RWPE2 (cell line): ENCODE measurements at places on chromosomes 2 and 18.
A peak's percentile ranks its signal among the peaks of the same experiment; 100 is the strongest.

DNA sequence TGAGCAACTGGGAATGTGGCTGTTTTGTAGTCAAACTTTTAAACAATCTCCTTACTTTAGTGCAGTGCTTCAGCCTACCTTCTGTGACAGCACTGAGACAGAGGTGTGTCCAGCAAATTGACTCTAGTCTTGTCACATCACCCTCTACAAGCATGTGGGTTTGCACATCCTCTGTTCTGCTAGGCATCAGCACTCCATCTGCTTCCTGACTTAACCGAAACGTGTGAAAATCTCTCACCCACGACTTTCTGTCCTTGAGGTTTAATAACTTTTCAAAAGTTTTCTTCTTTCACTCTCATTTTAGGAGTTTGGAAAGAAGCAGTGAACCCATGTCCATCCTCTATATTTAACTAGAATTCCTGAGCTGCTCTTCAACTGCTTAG, 42.6 kb downstream of the TTR start:
- no peaks in the 10 kb centered on the region for H3K27me3 ChIP-seq
- H3K4me3 ChIP-seq = no peak overlapping the region
- H3K36me3 ChIP-seq = peaks cover 4% of the 10 kb centered on the region
- H3K4me1 ChIP-seq = no peaks in the 10 kb centered on the region

DNA sequence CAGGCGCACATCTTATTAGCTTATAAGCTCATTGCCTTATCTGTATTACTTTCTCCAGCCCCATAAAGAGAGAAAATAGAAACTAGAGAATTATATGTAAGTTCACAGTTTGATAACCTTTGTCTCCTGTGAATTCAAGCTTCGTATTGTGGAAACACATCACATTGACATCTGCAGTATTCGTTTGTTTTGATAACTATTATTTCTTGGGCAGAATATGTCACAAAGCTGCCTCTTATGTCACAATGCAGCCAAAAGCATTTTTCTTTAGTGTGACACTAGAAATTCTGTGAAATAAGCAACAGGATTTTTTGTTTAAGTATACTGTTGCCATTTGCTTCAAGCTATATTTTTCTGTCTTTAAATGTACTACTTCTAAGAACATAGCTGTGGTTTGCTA, 221.5 kb downstream of the DOK6 start:
- no peak for DNase-seq
- no peaks in the 10 kb centered on the region for H3K27me3 ChIP-seq
- no peak overlapping the region for H3K4me3 ChIP-seq

GRCh38 chr2:9736021-9736420, 105.2 kb upstream of the YWHAQ start:
- no peaks in the 10 kb centered on the region for H3K27me3 ChIP-seq
- DNase-seq = no peak
- H3K4me3 ChIP-seq = no peak overlapping the region
- H3K36me3 ChIP-seq = no peaks in the 10 kb centered on the region

DNA sequence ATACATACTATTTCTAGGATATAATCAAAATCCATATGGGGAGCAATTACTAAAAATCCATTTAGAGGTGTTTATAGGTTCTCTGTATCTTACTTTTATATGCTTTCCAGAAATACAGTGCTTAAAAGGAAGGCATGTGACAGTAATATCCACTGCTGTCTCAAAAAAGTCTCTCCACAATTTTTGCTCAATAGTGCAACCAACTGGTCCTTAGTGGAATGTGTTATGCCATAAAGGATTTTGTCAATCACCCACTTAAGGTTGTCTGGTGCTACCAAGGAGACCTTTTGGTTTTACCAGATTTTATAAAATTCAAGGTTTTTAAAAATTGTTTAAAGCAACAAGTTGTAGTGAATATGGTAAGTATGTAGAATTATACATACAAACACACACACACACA, 328.5 kb upstream of the DSEL start:
- H3K4me1 ChIP-seq = no peaks in the 10 kb centered on the region
- no peak for DNase-seq
- no peak overlapping the region for H3K4me3 ChIP-seq
- no peak overlapping the region for H3K27ac ChIP-seq

DNA sequence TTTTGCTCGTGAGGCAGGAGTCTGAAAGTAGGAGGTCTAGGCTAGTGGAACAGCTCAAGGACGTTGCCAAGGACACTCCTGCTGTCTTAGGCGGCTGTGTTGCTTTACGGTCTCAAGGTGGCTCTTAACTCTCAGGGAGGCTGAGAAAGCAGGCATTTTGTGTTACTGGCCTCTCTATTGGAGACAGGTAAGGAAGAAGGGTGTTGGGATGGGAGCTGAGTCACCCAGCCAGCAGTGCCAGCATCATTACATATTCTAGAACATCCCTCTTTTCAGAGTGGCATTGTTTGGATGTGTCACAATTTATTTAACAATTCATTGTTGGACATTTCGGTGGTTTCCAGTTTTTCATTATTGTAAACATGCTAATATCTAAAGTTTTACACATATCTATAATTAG, 30.8 kb upstream of the TMEM214 start:
- H3K36me3 ChIP-seq = no peaks in the 10 kb centered on the region
- H3K27ac ChIP-seq = no peak overlapping the region
- no peak for DNase-seq
- no peak overlapping the region for H3K4me3 ChIP-seq
- no peaks in the 10 kb centered on the region for H3K27me3 ChIP-seq
- no peaks in the 10 kb centered on the region for H3K4me1 ChIP-seq

DNA sequence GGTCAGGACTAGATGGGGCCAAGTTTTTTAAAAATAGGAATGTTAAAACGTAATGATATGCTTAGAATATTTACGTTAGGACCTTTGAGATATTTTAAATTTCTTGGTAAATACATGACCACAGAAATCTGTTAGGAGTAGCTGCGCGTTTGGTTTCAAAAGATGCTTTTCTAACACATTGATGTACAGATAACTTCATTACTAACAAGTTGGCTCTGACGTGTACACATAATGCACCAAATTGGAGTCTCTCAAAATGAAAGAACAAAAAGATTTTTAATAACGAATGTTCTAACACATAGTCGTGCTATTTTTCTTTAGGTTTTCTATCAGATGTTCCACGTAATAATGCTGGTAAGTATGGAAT, 608 bp downstream of the PHOSPHO2 start:
- peaks cover 30% of the 10 kb centered on the region for H3K36me3 ChIP-seq
- peak overlapping the region; percentile 20 for H3K27ac ChIP-seq
- H3K4me3 ChIP-seq = peak overlapping the region; percentile 73

GRCh38 chr2:189639007-189639609, 22.2 kb upstream of the ASNSD1 start:
- H3K36me3 ChIP-seq = no peaks in the 10 kb centered on the region
- H3K27ac ChIP-seq = no peak overlapping the region
- no peaks in the 10 kb centered on the region for H3K27me3 ChIP-seq

- H3K4me1 ChIP-seq = no peaks in the 10 kb centered on the region
- H3K4me3 ChIP-seq = no peak overlapping the region
- H3K27me3 ChIP-seq = no peaks in the 10 kb centered on the region
- no peak overlapping the region for H3K27ac ChIP-seq
- H3K36me3 ChIP-seq = no peaks in the 10 kb centered on the region
- no peak for DNase-seq
Measured at GRCh38 chr2:237310515-237311114, 103.3 kb downstream of the COL6A3 start.

- no peak overlapping the region for H3K4me3 ChIP-seq
- H3K36me3 ChIP-seq = no peaks in the 10 kb centered on the region
Measured at GRCh38 chr2:7557376-7557775, 640.2 kb downstream of the RNF144A start.

- H3K4me3 ChIP-seq = no peak overlapping the region
- H3K27ac ChIP-seq = no peak overlapping the region
- peaks cover 30% of the 10 kb centered on the region for H3K27me3 ChIP-seq
- no peaks in the 10 kb centered on the region for H3K4me1 ChIP-seq
- H3K36me3 ChIP-seq = no peaks in the 10 kb centered on the region
- no peak for DNase-seq
Measured at GRCh38 chr2:11017921-11018320, 106.2 kb downstream of the KCNF1 start.

- no peak overlapping the region for H3K27ac ChIP-seq
- peaks cover 63% of the 10 kb centered on the region for H3K27me3 ChIP-seq
- no peak for DNase-seq
- no peaks in the 10 kb centered on the region for H3K36me3 ChIP-seq
- no peaks in the 10 kb centered on the region for H3K4me1 ChIP-seq
Measured at GRCh38 chr2:239682518-239682917, 281.7 kb upstream of the HDAC4 start.

- H3K27ac ChIP-seq = no peak overlapping the region
- DNase-seq = no peak
- H3K36me3 ChIP-seq = no peaks in the 10 kb centered on the region
- H3K4me1 ChIP-seq = no peaks in the 10 kb centered on the region
- H3K27me3 ChIP-seq = no peaks in the 10 kb centered on the region
Measured at GRCh38 chr18:40415821-40416220, 1539.2 kb upstream of the PIK3C3 start.

- H3K36me3 ChIP-seq = 0 out of 2 replicates have a peak, but pooled peaks cover 2% of the 10 kb centered on the region
- H3K27ac ChIP-seq = no peak overlapping the region
- DNase-seq = no peak
- H3K4me3 ChIP-seq = no peak overlapping the region
- no peaks in the 10 kb centered on the region for H3K27me3 ChIP-seq
Measured at GRCh38 chr2:159084384-159085370, 116.2 kb downstream of the TANC1 start.

DNA sequence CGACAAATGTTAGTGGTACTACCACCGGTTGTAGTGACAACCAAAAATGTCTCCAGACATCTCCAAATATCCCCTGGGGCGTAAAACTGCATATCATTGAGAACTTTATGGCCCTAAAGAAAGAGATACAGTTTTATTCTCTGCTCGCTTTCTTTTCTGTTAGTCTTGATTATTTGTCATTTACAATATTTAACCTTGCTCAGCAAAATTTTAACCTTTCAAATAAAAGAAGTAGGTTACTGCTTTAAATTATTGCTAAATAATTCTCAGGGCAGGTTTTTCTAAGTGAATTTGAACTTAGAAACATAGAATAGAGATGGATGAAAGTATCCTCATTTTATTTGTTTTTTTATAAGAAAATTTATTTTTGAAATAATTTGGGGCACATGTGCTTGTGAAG, 67.9 kb downstream of the BMPR2 start:
- H3K27ac ChIP-seq = no peak overlapping the region
- DNase-seq = no peak
- H3K36me3 ChIP-seq = no peaks in the 10 kb centered on the region
- H3K4me3 ChIP-seq = no peak overlapping the region
- H3K27me3 ChIP-seq = no peaks in the 10 kb centered on the region

GRCh38 chr2:15861172-15861822, 79.1 kb upstream of the MYCN start:
- H3K27ac ChIP-seq = no peak overlapping the region
- no peak for DNase-seq
- H3K36me3 ChIP-seq = no peaks in the 10 kb centered on the region
- H3K4me3 ChIP-seq = no peak overlapping the region
- no peaks in the 10 kb centered on the region for H3K27me3 ChIP-seq

GRCh38 chr2:177118636-177119035, 94.0 kb upstream of the HNRNPA3 start:
- DNase-seq = no peak
- H3K27me3 ChIP-seq = peaks cover 4% of the 10 kb centered on the region
- no peaks in the 10 kb centered on the region for H3K36me3 ChIP-seq
- H3K27ac ChIP-seq = no peak overlapping the region

- no peaks in the 10 kb centered on the region for H3K36me3 ChIP-seq
- H3K4me1 ChIP-seq = peaks cover 2% of the 10 kb centered on the region
Measured at GRCh38 chr2:84841577-84841976, 39.3 kb downstream of the TRABD2A start.

GRCh38 chr2:111673526-111673925, 210.5 kb downstream of the ANAPC1 start:
- H3K36me3 ChIP-seq = no peaks in the 10 kb centered on the region
- H3K4me3 ChIP-seq = no peak overlapping the region
- no peak for DNase-seq
- H3K4me1 ChIP-seq = no peaks in the 10 kb centered on the region
- H3K27me3 ChIP-seq = no peaks in the 10 kb centered on the region
- H3K27ac ChIP-seq = no peak overlapping the region

DNA sequence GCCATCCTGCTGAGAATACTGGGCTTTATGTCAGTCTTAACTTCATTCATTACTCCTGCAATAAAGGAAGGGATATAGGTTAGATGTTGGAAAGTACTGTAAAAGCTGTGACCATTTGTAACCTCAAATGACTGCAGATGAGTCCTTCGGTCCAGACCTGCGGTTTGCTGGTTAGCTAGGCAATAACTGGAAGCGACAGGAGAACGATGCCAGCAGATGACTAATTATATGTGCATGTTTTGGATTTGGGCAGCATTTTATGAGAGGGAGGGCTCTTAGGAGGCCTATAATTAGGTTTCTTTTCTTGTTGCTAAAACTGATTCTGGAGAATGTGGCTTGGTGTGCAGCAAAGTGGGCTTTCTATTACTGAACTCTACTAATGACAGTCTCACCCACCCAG, 205.6 kb downstream of the TMEM182 start:
- no peak overlapping the region for H3K4me3 ChIP-seq
- no peaks in the 10 kb centered on the region for H3K4me1 ChIP-seq

- H3K27ac ChIP-seq = no peak overlapping the region
- no peaks in the 10 kb centered on the region for H3K36me3 ChIP-seq
- no peaks in the 10 kb centered on the region for H3K27me3 ChIP-seq
- H3K4me3 ChIP-seq = no peak overlapping the region
- no peak for DNase-seq
Measured at GRCh38 chr2:39834426-39834825, 55.4 kb upstream of the THUMPD2 start.

GRCh38 chr18:46318356-46318755, 214.2 kb downstream of the HAUS1 start:
- no peak overlapping the region for H3K4me3 ChIP-seq
- H3K36me3 ChIP-seq = no peaks in the 10 kb centered on the region
- no peak overlapping the region for H3K27ac ChIP-seq
- no peak for DNase-seq
- peaks cover 35% of the 10 kb centered on the region for H3K4me1 ChIP-seq

DNA sequence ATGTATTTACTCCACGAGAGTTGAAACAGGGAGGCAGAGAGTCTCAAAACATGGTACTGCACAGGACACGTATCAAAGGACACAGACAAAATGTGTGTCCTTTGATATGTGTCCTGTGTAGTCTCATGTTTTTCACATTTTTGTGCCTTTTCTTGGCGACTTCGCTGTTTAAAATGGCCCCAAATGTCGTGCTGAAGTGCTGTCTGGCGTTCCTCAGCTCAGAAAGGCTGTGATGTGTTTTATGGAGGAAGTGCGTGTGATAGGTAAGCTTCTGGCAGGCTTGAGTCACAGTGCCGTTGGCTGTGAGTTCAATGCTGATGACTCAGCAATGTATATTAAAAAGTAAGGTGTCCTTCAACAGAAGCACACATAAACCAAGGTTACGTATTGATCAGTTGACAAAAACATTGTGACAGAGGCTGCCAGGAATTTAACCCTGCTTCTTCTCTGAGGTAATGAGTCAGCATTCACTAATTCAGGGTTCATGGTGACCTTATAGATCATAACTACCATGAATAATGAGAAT, 78.2 kb downstream of the DYSF start:
- no peak overlapping the region for H3K27ac ChIP-seq
- peaks cover 6% of the 10 kb centered on the region for H3K4me1 ChIP-seq
- no peak overlapping the region for H3K4me3 ChIP-seq
- no peak for DNase-seq
- no peaks in the 10 kb centered on the region for H3K36me3 ChIP-seq

- H3K4me1 ChIP-seq = no peaks in the 10 kb centered on the region
- H3K27me3 ChIP-seq = peaks cover 7% of the 10 kb centered on the region
- H3K4me3 ChIP-seq = no peak overlapping the region
- DNase-seq = no peak
- no peak overlapping the region for H3K27ac ChIP-seq
- H3K36me3 ChIP-seq = no peaks in the 10 kb centered on the region
Measured at GRCh38 chr2:84649487-84650142, 133.3 kb downstream of the DNAH6 start.
